ENCODE measurements at places on chromosomes 7 and 10. TPM values are rescaled to one million over a fixed set of nuclear protein-coding genes. Genes with fewer than 3 reads are reported as not detected.

GRCh38 chr7:134432296-134433152 is 26.4 kb downstream of the AKR1B1 start:
- H3K27ac ChIP-seq = peak overlapping the region; percentile 88
- peaks cover 4% of the 10 kb centered on the region for H3K4me1 ChIP-seq
- peak; percentile 95 for DNase-seq
- no peaks in the 10 kb centered on the region for H3K27me3 ChIP-seq

- no peaks in the 10 kb centered on the region for H3K4me1 ChIP-seq
- no peak for DNase-seq
- no peaks in the 10 kb centered on the region for H3K27me3 ChIP-seq
- no peaks in the 10 kb centered on the region for H3K36me3 ChIP-seq
- no peak overlapping the region for H3K4me3 ChIP-seq
These were observed 708.3 kb downstream of the CCSER2 start for GRCh38 chr10:85036661-85037060.

DNA sequence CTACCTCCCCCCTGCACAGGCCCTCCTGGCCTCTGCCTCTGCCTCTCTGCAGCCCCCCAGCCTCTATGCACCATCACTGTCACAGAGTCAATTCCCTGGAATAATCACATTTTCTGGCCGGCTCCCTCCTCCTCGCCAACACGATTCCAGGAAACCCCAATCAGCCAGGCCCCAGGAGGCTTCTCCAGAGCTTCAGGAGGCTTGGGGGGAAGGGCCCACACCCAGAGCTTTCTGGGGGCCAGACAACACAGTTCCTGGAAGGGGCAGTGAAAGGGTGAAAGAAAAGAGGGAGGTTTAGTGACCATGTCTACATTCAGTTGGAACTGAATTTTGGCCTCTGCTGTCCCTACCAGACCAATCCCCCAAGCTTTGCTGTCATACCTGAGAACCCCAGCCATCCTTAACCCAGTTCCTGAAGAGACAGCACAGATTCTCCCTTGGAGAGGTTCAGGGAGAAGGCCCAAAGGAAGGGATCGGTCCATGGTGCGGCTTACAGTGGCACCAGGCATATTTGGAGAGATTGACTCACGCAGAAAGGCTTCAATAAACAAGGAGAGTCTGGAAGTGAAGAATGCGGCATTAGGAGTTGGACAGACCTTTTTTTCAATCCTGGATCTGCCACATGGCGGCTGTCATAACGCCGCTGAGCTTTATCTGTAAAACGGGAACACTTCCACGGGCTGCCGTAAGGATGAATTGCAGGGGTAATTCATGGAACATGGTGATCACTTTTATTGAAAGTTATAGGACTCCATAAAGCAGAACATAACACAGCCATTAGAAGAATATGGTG is 89.0 kb downstream of the NEURL1 start:
- H3K4me1 ChIP-seq = peaks cover 6% of the 10 kb centered on the region
- H3K36me3 ChIP-seq = peaks cover 5% of the 10 kb centered on the region
- H3K27ac ChIP-seq = no peak overlapping the region
- H3K4me3 ChIP-seq = no peak overlapping the region

GRCh38 chr7:66033471-66034385 is 41.9 kb upstream of the ASL start:
- no peak for DNase-seq
- H3K27me3 ChIP-seq = no peaks in the 10 kb centered on the region
- no peaks in the 10 kb centered on the region for H3K4me1 ChIP-seq
- no peaks in the 10 kb centered on the region for H3K36me3 ChIP-seq
- no peak overlapping the region for H3K27ac ChIP-seq
- no peak overlapping the region for H3K4me3 ChIP-seq

DNA sequence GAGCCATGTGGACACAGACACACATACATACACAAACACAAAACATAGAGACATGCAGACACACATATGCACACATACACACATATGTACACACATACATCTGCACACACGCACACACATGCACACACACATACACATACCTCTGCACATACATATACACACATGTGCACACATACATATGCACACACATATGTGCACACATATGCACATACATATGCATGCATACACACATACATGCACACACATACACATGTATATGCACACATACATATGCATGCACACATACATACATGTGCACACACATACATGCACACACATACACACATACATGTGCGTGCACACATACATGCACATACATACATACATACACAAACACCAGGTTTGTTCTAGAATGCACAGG is 236.3 kb upstream of the FOXK1 start:
- no peaks in the 10 kb centered on the region for H3K36me3 ChIP-seq
- no peak overlapping the region for H3K27ac ChIP-seq
- no peak overlapping the region for H3K4me3 ChIP-seq

DNA sequence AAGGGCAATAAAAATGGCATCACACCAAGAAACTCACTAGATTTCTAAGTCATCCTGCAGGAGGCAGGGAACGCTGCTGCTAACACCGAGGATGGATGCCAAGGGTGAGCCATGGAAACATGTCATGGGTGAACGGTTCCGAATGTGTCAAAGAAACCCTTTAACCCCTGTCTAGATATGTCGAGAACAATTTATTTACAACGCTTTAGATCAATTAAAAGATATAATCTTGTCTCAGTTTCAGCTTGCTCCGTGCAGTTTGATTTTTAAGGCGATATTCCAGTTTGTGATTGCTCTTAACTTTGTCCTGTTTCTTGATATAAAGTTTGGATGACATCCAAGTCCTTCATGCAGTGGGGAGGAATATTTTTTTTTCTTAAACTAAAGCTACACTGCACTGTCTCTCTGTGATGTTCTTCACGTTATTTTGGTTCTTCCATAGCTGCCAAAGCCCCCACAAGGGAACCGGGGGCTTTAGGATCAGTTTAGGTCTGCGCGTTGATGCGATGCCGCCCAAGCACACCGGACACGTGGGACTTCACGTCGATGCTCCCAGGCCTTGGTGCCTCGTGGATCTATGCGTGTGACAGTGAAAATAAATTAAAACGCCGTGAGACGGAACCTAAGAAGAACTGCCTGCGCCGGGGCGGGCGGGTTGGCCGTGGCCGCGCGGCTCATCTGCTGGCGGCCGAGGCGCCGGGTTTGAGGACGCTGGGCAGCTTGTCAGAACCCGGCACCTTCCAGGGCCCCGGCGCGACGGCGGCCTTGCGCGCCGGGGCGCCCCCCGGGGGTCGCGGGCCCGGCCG is 220.3 kb downstream of the PHTF2 start:
- H3K27me3 ChIP-seq = no peaks in the 10 kb centered on the region
- peak; percentile 77 for DNase-seq
- H3K4me3 ChIP-seq = peak overlapping the region; percentile 56

DNA sequence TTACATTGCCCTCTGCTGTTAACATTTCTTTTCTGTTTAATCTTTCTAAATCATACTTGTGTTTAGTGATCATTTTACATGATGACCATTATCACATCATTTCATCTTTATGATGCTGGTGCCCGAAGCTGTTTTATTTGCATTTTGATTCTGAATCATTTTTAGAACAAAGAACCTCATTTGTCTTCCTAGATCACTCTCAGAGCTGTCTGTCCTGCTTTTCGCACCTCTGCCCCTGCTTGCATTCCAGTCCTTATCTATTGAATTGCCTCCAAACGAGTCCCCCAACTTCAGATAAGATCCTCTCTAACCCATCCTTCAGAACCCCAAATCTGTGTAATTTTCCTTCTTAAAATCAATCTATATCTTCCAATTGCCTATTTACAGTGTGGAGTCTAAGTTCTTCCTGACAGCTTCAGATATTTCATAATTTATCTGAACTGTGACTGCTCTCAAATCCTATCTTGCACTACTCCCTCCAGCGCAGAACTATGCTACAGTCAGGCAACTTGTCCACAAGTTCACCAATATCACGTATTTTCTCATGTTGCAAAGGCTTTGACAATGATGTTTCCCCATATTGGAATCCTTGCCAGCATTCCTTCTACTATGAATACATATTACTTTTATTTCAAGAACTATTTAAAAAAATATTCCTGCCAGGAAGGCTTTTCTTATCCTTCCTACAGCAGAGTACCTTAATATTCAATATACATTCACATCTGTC is 346.5 kb upstream of the CACNA2D1 start:
- no peak overlapping the region for H3K4me3 ChIP-seq
- no peak overlapping the region for H3K27ac ChIP-seq
- no peaks in the 10 kb centered on the region for H3K4me1 ChIP-seq
- no peaks in the 10 kb centered on the region for H3K27me3 ChIP-seq

DNA sequence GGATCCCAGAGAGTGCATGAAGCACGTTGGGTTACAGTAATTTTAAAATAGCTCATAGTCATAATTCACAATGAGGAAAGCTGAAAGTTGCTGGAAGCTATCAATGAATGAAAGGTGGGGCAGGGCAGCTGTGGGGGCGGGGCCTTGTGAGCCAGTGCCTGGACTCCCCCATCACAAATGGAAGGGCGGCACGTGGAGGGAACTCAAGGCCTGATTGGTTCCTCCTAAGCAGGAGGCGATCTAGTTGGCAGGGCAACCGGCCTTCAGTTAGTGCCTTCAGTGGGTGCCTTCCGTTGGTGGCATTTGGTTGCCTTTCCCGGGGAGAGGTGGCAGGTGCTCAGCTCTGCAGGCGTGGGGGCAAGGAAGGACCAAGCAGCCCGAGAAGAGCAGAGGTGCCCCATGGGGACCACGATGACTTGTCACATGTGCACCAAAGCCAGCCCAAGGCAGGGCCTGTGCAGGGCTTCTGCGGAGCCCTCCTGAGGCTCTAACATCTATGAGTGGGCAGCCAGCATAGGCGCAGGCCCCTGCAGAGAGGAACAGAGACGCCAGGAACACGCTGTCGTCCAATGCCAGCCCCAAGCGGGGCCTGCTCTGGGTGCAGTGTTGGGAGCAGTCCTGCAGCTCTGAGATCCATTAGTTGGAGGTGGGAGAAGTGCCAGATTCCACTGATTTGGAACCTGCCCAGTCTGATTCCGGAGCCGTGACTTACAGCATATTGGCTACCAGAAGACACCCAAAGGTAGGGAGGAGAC is 59.8 kb upstream of the PDSS1 start:
- no peaks in the 10 kb centered on the region for H3K27me3 ChIP-seq
- no peak overlapping the region for H3K4me3 ChIP-seq
- H3K4me1 ChIP-seq = no peaks in the 10 kb centered on the region
- H3K36me3 ChIP-seq = no peaks in the 10 kb centered on the region
- H3K27ac ChIP-seq = no peak overlapping the region

DNA sequence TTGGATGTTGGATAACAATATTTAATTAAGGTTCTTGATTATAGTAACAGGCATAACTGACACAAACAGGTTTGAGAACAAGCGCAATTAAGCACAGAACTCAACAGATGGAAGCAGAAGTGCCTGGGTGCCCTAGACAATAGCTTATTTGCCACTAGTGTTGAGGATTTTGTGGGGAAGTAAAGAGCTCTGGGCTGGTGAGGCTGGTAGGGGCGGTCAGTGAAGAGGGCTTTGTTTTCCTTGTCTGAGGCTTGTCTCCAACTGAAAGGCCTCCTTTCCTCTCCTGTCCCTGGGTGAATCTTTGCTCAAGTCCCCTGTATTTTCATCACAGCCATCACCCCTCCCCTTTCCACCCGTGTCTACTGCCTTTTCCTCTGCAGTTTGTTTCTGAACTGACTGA is 104.6 kb downstream of the KAT6B start:
- peaks cover 91% of the 10 kb centered on the region for H3K4me1 ChIP-seq
- H3K27me3 ChIP-seq = no peaks in the 10 kb centered on the region
- no peak overlapping the region for H3K4me3 ChIP-seq
- no peaks in the 10 kb centered on the region for H3K36me3 ChIP-seq
- DNase-seq = no peak

Gene PALD1
- polyA plus RNA-seq = 1.8 TPM

Gene TCERG1L
- polyA plus RNA-seq = not detected
